NCI-H774 (cell line): ENCODE measurements at places on chromosomes 13 and 19.
A peak's percentile ranks its signal among the peaks of the same experiment; 100 is the strongest.

- no peak for DNase-seq
These were observed 14.5 kb downstream of the NKPD1 start for GRCh38 chr19:45146251-45146650.

GRCh38 chr13:65540175-65540574, 1690.0 kb downstream of the PCDH9 start:
- no peak for DNase-seq

DNA sequence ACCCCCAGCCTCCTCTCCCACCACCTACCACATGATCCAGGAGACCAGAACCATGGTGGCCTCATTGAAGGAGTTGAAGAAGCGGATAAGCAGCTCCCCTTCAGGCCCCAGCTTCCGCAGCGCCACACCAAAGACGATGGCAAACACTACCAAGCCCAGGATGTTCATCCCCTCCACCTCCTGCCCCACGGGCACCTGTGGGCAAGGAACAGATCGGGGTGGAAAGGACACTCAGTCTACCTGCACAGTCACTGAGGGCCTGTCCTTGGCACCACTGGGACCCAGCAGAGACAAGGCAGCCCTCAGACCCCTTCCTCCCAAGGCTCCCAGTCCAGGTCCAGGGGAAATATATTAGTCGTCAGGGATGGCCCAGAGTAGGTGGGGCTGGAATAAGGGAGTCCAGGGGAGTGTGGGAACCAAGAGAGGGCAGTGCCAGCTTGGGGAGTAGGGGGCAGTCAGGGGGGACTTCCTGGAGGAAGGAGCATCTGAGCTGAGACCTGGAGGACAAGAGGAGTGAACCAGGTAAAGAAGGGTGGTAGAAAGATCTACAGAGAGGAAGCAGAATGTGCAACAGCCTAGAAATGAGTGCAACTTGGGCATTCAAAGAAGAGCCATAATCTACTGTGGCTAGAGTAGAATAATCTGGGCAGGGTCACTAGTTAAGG, 5.9 kb downstream of the SLC1A5 start:
- no peak for DNase-seq

GRCh38 chr19:17183858-17184321, 31.3 kb upstream of the USE1 start:
- no peak for DNase-seq

- peak; percentile 80 for DNase-seq
These were observed 121.9 kb downstream of the ESD start for GRCh38 chr13:46675016-46675415.

DNA sequence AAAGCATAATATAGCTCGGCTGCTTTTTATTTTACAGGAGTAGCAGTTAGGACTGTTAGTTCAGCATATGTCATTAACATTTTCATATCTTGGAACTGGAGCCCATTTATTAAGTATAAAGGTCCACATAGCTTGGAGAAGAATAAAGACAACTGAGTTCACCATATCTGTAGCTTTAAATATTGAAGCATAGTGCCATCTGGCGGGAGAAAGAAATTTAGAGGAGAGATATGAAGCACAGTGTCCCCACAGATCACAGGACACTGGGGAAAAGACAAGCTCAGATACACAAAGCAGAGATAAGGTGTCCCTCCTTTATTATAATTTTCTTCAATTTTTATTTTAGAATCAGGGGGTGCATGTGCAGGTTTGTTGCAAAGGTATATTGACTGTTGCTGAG, 104.7 kb upstream of the FREM2 start:
- DNase-seq, result peak; percentile 42

DNA sequence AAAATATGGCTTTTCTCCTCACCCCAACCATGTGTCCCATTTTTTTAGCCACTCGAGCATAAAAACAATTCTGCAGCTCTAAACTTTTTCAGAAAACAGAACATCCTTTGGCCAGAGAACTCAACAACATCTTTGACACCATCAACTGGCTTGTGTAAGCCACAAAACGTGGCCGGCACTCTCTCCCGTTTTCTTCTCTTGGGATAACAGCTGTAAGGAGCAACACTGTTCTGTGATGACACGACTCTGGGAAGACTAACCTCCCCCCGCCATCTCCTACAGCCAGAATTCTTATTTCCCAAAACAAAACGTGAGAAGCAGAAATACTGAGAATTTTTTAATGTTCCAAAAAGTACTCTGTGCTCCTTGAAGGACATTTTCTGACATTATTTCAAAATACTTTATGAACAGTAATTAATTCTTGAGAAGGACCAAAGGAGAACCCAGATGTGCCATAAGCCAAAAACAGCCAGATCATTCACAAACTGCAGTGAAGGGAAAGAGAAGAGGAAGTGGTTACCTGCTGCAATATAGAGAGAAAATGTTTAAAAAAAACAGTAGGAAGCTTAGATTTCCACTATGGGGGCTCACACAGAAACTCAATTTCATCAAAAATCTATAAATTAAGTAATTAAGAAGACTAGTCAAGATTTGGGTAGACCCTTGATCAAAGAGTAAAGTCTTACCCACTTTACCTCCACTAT, 25.8 kb downstream of the COL4A1 start:
- DNase-seq, result no peak

DNA sequence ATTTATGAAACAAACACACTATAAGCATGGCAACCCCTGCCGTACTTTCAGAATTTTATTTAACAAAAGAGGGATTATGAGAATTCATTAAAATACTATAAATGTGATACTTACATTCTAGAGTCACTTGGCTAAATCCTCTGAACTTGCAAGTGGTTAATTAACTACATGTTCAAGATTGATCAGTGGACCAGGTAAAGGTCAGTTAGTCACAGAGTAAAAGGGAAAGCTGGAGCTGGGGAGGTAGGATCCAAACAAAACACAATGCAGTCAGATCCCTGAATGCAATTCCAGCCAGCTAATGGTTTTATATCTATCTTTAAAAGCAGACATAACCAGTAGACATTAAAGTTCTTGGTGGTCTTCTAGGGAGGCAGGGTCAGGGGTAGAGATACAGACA, 270.5 kb downstream of the DIAPH3 start:
- no peak for DNase-seq

GRCh38 chr13:84659359-84659661, 777.0 kb upstream of the SLITRK1 start:
- DNase-seq, result no peak

GRCh38 chr19:34459614-34460013, 21.9 kb upstream of the WTIP start:
- peak; percentile 5 for DNase-seq

GRCh38 chr13:112755331-112755730, 65.5 kb downstream of the ATP11A start:
- no peak for DNase-seq

GRCh38 chr13:71380191-71380590, 486.8 kb downstream of the DACH1 start:
- DNase-seq, result no peak

DNA sequence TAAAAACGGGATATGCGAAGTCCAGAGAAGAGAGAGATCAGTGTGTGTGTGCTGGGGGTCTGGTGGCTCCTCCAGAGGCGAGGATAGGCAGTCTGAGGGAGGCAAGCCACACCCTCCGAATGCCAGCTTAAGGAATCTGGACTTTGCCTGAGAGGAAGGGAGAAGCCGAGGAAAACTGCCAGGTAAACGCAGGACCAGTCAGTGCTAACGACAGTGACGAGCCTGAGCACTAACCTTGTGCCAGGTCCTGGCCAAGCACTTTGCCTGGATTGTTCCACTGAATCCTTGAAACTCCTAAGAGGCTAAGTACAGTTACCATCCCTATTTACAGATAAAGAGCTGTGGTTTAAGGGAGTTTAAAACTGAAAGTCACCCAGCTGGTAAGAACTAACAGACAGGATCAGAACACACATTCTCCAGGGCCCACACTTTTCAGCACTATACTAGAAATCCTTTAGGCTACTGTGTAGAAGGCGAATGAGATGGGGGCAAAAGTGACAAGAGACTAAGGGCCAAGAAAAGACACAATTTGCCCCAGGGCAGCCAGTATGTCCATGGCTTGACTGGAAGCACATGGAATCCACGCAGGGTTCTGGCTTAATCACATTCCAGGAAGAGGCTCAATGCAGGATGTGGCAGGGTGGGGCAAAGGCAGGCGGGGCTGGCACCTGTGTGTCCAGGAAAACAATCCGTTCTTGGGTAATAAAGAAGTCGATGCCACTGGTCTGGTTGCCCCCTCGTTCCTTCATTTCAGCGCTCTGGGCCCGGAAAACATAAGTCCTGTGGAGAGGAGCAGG, 15.1 kb downstream of the SMG9 start:
- DNase-seq, result no peak

DNA sequence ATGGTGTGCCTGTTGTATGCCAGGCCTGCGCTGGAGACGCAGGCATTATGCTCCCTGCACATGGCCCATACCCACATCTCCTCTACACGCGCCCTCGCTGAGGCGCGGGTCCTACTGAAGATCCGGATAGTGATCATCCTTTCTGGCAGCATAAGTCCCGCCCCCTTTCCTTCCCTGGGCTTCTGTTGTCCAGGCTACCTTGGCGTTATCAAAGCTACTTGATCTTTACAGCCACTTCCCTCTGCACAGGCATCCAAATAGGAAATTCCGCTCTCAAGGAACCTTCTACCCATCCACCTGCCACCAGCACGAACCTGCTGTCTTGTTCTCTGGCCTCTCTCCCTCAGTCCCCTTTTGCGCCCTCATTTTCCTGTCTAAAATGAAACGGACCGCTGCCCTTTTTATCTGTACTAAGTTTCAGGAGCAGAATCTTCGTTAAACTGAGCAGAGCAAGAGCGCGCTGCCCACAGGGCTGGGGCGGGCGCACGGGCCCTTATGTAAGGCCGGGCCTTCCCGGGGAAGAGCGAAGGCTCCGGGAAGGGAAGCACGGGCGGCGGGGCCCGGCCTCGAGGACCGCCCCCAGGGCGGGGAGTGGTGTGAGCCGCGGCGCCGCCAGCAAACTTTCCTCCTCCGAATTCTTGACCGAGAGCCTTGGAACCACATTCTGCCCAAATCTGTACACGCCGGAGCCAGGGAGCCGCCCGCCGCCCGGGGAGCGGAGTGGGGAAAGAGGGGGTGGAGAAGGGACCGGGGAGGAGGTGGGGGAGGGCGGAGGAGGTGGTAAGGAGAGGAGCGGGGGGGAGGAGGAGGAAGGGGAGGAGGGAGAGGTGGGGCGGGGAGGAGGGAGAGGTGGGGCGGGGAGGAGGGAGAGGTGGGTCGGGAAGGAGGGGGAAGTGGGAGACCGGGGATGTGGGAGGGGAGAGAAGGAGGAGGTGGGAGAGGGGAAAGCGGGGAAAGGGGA, 920 bp upstream of the UBE2L5 start:
- DNase-seq, result peak; percentile 14
